ENCODE measurements at places on chromosomes 13 and 19.

DNA sequence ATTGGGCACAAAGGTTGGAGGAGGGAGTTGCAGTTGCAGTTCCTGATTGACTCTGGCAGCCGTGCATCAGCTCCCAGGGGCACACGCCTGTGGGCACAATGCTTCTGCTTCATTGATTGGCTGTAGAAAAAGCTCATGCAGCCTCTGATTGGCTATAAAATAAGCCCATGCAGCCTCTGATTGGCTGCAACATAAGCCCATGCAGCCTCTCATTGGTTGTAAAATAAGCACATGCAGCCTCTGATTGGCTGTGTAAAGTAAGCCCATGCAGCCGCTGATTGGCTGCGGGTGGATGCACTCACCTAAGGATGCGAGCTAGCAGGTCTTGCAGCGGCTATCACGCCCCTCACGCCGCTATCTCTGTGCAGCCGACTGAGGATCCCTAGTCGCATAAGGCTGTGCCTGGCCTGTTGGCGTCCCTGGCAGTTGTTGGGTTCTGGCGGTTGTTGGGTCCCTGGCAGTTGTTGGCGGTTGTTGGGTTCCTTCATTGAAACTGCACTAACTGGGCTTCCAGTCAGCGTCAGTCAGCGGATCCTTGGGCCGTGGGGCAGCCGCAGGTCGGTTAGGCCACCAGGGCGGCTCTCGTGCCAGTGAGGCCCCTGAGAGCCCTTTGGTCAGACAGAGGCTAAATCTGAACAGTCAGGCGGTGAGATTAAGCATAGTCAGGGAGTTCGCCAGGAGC, at the start of gene SIGLECL1:
SIGLECL1 (plus strand) TSS at position 295 of the 682 bp plus-strand sequence. CDS start 12,993 bp downstream, outside the sequence.
- no peak for DNase-seq

- peak; percentile 82 for DNase-seq
Measured at GRCh38 chr19:10339380-10339960, at the start of gene ICAM3. Gene ICAM3, minus strand, starts transcription at chr19:10339624. Its CDS starts 10 bp downstream, at chr19:10339614.

DNA sequence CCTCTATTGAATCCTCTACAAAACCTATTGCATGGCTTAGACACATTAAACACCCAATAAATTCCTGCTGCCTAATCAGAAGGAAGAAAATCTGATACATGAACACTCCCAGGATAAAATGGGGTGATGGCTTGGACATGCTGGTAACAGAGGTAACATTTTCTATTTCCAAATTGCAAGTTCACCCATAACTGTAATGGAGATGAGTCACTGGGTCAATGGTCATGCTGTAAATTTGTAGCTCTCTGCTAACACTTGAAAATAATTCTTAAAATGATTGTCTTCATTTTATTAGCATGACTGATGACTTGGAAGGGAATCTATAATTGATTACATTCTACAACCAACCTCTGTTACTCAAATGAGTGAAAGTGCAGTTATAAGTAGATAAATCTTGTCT, 434.1 kb downstream of the FGF14 start:
- DNase-seq, result no peak

DNA sequence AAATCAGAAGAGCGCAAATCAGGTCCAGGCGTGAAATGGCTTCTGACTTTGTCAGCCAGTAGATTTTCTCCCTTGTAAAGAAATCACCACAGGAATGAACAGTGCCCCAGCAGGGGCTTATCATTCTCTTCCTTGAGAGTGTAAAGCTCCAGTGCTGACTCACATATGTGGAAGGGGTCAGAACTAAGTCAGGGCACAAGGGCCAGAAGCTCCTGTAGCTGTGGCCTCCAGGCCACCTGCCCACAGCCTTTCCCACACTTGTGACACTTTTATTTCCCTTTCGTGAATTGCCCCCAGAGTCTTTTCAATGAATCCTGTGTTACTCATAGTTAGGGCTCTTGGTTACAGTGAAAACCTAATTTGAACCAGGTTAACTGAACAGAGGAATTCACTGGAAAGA, 99.6 kb downstream of the SUCLA2 start:
- DNase-seq, result no peak

GRCh38 chr13:107461751-107462150, 753.6 kb downstream of the LIG4 start:
- DNase-seq, result no peak

GRCh38 chr19:34733266-34733745, 737 bp upstream of the ZNF181 start:
- DNase-seq, result no peak

- DNase-seq, result no peak
Measured at GRCh38 chr19:36916991-36917390, 859 bp downstream of the ZNF568 start.

- no peak for DNase-seq
Measured at GRCh38 chr19:52923778-52924593, 758 bp upstream of the ZNF888 start.

DNA sequence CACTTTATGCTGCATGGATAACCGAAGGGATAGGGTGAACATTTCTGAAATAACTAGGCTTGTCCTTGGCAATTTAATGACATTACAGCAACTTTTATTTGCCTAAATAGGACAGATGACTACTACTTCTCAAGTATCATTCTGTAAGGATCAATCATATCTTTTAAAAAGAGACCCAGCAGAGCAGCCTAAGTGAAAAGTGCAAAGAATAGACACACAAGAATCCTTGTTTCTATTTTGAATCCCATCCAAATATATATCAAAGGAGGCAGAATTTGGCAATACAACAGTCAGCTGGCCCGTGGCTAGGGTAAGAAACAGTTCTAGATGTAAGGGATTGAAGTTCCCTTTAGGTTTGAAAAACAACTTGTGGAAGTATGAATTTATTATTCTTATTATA, 6.9 kb downstream of the THSD1 start:
- DNase-seq, result no peak

GRCh38 chr19:46350029-46350757, 3.3 kb downstream of the PPP5C start:
- DNase-seq, result peak; percentile 40

DNA sequence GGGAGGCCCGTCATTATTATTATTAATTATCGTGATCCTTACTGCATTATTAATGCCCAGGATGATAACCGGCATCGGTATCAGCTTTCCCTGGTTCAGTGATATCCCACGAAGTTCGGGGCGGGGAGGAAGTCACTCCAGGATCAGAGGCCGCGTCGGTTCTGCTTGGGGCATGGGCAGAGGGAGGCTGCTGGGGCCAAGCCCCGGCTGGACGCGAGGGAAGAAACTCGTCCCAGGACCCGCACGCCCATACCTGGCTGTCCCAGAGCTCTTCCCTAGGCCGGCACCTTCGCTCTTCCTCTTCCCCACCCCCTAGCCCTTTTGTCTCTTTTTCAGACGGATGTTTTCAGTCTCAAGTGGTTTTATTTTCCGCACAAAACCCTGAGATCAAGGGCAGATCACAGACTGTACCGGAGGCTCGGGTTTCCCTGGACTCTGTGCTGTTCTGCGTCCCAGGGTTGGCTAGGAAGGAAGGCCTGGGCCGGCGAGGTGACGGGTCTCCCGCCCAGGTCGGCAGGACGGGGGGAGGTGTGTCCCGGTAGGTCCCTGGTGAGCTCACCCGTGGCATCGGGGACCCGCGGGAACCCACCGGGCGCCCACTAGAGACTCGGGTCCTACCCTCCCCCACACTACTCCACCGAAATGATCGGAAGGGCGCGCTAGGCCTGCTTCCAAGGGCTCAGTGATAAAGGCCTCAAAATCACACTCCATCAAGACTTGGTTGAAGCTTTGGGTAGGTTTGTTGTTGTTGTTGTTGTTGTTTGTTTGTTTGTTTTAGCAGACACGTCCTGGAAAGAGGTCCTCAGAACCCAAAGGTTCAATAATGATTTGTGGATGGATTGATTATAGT, 7.9 kb downstream of the ZIC2 start:
- no peak for DNase-seq

DNA sequence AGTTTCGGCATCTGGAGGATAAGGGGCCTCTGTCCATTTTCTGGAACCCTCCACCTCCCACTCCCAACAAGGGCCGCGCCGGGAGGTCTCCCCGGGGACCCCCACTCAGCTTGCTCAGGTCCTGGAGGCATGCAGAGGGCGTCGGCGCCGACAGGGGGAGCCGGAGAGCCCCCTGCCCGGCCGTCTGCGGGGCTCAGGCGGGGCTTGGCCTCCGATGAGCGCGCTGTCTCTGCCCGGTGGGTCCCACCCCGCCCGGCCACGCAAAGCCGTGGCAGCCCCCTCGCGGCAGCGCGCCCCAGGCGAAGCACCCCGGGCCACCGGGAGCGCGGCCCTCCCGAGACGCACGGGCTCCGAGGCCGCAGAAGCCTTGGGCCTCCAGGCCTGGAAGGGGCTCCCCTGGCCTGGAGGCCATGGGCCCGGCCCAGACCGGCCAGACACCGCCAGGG, 149.7 kb upstream of the ZNF536 start:
- peak; percentile 28 for DNase-seq

DNA sequence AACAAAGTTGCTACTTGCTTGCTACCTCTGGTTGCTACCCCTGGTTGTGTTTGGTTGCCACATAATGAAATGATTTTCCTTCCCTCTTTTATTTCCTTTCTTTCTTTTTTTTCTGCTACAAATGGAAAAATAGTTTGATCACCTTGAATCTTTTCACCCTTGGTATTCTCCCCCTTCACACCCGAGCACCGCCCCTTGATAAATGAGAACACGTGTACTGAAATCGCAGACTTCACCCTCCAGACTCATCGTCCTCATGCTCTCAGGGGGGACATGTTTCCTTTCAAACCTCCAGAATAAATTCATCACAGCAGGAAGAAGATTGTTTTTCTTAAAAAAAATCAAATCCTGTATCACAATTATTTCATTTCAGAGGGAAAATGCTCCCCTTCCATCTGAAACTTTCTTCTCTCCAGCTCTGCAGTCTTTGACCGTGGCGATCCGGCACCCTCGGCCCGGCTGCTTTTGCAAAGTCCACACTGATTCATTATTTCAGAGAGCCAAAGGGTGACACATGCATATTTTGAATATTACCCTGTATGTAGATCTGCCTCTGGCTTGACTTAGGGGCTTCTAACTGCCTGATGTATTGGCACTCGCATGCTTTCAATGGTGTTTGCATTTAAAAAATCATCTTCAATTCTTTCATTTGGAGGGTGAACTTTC, 222.6 kb upstream of the MAB21L1 start:
- DNase-seq, result no peak

GRCh38 chr19:7442423-7442822, 46.4 kb downstream of the PEX11G start:
- DNase-seq, result no peak

DNA sequence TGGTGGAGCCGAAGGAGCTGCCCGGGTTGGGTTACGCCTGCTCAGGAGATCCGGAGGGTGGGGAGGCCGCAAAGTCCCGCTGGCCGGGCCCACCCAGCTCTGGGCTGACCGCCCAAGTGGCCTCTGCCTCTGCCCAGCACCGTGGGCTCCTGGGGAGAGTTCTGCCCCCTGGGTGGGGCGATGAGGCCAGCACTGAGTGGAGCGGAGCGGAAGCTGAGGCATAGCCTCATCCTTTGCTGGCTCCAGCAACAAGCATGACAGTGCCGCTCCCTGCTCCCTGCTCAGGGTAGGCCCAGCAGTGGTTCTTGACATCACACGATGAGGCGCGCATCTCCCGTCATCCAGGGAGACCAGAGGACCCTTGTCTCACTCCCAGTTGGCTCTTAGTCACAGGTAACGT, 22.5 kb downstream of the CCDC8 start:
- DNase-seq, result no peak

DNA sequence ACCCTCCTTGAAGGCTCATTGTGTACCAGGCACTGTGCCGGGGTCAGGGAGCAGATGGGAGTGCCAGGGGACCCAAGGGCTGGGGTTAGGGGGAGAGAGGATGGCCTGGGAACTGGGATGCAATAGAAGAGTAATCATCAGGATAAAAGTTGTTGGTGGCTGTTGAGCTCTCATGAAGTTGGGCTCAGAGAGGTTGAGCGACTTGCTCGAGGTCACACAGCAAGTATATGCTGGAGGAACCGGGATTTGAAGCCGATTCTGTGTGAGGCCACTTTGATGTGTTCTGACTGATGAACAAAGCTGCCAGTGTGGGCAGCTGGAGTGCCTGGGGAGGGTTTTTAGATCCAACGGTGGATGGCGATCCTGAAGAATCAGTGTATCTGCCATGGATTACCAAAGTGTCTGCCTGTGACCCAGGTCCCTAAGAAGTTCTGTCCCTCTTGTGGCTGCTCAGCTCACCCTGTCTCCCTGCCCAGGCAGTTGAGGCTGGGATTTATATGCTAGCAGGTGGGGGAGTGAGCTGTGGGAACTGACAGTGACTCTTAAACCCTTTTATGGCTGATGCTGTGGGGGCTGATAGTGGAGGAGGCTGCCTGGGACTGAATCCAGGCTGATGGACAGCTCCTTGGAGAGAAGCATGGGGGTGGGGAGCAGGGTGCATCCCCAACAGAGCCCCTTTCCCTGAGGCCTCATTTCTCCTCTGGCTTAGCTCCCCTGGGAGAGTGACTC, 8.3 kb downstream of the ARHGEF18 start:
- DNase-seq, result no peak

- no peak for DNase-seq
Measured at GRCh38 chr13:79647533-79647932, 166.6 kb downstream of the NDFIP2 start.

GRCh38 chr13:36174923-36175322, 39.4 kb downstream of the SOHLH2 start:
- DNase-seq, result no peak
